Stimulated activated CD8-positive, alpha-beta memory T cell treated with anti-CD3 and anti-CD28 coated beads, Interleukin-7, amount 100 ng/mL, for 1 hour (primary cell): ENCODE measurements at places on chromosomes 11 and 22.

GRCh38 chr11:134158023-134158422, 65.7 kb downstream of the NCAPD3 start:
- no peak for DNase-seq

- no peak for DNase-seq
Measured at GRCh38 chr22:49234459-49234858, 593.2 kb downstream of the BRD1 start.

GRCh38 chr11:12167061-12168000, 56.9 kb downstream of the MICAL2 start:
- DNase-seq: no peak

- DNase-seq: no peak
Measured at GRCh38 chr11:59794417-59794816, 16.2 kb downstream of the MRPL16 start.

DNA sequence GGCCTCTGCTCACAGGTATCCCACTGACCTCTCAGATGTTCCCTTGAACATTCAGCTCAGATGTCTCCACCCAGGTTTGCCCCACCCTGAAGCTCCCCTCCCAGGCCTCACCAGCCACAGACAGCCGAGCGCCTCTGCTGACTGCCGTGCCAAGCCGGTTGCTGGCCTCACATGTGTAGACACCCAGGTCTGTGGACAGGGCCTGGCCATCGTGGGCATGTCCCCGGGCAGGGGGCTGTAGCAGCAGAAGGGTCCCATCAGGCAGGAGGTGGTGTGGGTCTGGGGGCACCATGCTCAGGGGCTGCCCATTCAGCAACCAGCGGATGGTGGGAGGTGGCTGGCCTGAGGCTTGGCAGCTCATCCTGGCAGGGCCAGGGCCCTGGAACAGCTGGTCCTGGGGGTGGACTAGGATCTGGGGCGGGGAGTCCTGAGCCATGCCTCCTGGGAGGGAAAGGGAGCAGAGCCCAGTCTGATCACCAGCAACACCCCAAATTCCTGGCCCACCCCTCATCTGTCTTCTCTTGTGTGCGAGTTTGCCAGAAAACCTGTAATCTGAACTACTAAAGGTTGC, 759 bp downstream of the ROBO4 start:
- DNase-seq: no peak

DNA sequence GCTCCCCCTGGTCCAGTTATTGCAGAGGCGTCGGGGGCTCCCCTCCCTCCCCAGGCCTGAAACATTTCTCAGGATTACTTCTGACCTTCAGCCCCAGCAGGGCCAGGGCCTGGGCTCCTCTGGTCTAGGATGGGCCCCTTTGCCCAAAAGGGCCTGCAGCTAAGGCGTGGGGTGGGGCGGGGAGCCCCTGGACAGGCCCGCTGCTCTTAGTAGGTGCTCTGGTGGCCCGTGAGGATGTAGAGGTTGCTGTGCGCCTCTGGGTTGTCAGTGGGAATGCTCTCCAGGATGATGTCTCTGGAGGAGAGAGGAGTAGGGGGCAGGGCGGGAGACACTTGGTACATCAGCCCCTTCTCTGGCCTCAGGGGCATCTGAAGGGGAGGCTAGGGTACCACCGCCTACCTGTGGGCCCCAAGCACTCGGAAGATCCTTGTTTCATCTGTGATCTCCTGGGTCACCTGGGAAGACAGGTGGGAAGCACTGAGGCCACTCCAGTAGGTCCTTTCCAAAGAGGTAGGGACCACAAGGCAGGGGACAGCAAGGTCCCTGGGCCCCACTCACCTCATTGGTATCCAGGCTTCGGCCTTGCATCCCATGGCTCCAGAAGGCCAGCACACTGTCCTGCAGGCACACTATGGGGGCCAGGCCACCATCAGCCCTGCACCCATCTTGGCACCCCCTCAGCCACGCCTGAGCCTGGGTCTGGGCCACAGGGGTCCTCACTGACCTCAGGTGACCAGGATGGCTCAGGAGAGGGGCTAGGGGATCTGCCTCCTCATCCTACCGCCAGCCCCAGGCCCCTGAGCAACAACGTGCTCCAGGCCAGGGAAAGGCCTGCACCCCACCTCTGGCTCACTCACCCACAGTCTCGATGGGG, 11.2 kb upstream of the SF1 start:
- DNase-seq: no peak

- no peak for DNase-seq
Measured at GRCh38 chr11:112206071-112206470, 20.2 kb upstream of the PTS start.

DNA sequence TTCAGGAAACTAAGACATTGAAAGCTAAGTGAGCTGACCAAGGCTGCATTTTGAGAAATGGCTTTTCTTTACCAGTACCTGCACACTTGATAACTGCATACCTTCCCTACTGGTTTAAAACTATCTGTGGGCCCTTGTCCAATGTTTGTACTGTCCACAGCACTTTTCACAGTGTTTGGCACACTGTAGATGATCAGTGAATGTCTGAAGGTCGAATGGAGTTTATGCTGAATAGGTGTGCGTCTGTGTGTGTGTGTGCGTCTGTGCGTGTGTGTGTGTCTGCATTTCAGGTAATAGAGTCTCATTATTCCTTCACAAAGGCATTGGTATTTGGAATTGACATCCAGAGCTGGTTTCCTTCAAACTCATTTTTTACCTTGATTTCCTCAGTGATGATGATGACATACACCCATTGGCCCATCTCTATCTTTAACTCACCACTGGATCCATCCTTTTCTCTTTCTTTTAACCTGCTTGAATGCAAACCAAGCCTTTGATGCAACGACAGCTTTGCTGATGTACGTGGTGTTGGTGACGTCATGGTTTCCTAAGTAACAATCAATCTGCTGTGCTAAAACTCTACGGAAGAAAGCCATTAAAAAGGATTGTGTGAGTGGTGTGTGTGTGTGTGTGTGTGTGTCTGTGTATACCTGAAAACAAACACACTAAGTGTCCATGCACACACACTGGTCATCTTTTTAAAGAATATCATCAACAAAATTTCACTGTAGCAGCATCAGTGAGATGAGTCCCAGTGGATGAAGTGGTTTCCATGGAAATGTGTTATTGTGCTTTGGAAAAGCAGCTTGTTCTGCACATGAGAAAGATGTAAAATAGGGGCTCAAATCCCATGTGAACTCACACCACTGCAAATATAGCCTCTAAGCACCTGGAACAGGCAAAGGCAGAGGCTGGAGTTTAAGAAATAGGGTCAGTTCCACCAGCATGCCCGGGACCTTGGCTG, 490.2 kb upstream of the B3GAT1 start:
- DNase-seq: no peak

- no peak for DNase-seq
Measured at GRCh38 chr11:78840200-78840599, 265.5 kb upstream of the NARS2 start.
